ENCODE measurements at places on chromosomes 4 and X.
A peak's percentile ranks its signal among the peaks of the same experiment; 100 is the strongest.

GRCh38 chr4:184347251-184348239 is 126.8 kb downstream of the IRF2 start:
- DNase-seq = peak; percentile 78

GRCh38 chr4:613126-613525 is 12.2 kb upstream of the PDE6B start:
- no peak for DNase-seq

DNA sequence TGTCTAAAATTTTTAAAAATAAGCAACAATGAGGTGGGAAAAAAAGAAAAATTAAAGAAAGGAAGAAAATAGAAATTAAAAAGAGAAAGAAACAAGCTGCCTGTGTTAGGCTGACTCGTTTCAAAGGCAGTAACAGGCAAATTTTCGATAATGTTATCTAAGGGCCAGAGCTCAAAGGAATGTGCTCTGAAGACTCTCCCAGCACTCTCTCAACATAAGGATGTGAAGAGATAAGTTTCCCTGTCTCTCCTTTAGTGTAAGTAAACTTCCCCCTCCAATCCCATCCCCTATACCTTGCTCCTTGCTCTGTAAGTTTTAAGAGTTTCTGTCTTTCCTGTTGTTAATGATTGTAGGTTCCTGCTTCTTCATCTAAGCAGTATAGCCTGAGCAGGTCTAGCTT is 172.8 kb downstream of the TEX13C start:
- DNase-seq = no peak

DNA sequence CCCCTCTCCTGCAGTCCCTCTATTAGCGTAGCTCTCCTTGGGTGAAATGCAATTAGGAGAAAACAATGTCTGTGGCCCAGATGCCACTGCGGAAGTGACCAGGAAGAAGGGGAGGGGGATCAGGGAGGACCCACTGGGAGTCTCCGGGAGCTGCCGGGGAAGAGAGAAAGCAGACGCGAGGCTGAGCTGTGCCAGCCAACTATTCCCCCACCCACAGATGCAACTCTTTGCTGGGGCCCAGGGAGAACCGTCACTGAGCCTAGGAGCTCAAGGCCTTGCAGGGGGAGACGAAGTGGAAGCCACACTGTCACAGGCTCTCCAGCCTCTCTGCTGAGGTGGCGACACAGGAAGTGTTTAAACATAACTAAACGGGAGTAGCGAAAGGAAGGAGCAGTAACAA is 149.2 kb downstream of the BCOR start:
- peak; percentile 69 for DNase-seq

- DNase-seq = no peak
Measured at GRCh38 chr4:28354880-28355656, 1494.4 kb downstream of the STIM2 start.

GRCh38 chrX:134369576-134369975 is 90.4 kb upstream of the HPRT1 start:
- DNase-seq = no peak

- peak; percentile 94 for DNase-seq
Measured at GRCh38 chrX:116317409-116317808, 119.0 kb upstream of the SLC6A14 start.

- DNase-seq = no peak
Measured at GRCh38 chr4:41969671-41970070, 11.9 kb upstream of the DCAF4L1 start.

- DNase-seq = peak; percentile 68
Measured at GRCh38 chrX:39477762-39478120, 620.0 kb downstream of the BCOR start.

DNA sequence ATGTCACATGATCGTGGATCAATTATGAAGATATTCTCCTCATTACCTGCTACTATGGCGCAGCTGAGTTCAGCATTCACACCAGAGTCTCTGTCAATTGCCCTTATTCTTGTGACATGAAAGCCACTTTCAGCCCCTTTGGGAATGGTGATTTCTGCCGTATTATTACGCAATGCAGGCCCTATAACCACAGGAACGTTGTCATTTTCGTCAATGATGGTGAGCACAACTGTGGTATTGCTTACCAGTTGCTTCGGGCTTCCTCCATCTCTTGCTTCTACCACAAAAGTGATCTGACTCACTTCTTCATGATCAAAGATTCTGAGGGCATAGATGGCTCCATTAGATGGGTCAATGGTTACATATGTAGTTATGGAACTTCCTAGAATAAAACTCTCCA is 2.1 kb downstream of the PCDH18 start:
- DNase-seq = no peak

GRCh38 chr4:120053911-120054310 is 12.7 kb downstream of the MAD2L1 start:
- no peak for DNase-seq

DNA sequence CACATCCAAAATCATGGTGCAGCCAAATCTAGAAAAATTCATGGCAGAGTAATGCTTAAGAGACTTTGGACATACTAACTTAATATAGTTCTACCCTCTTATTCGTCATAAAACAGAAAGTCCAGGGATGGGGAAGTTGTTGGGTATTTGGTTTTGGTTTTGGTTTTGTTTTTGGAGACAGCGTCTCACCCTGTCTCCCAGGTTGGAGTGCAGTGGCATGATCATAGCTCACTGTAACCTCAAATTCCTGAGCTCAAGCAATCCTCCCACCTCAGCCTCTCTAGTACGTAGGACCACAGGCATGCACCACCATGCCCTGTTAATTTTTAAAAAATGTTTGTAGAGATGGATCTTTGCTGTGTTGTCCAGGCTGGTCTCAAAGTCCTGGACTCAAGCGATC is 271.8 kb upstream of the TENM3 start:
- no peak for DNase-seq

DNA sequence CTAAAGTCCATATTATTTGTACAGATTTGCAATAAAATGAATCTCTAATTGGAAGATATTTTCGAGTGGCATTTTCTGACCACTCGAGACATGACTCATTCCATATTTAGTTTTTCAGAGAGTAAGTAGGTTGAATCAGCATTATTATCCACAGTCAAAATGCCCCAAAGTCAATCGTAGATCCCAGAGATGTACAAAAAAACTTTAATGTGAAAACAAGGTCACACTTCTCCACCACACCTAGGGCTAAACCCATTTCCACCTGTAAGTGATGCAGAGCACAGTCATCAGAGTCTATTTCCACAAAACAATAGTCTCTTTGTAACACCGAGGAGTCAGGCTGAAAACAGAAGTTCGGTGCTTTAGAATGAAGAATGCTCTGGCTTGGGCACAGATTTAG is 117.1 kb upstream of the TENM3 start:
- DNase-seq = no peak

- no peak for DNase-seq
Measured at GRCh38 chr4:113616443-113616842, 145.1 kb downstream of the CAMK2D start.

- DNase-seq = no peak
Measured at GRCh38 chr4:168724243-168724642, 227.4 kb downstream of the PALLD start.

GRCh38 chr4:2830632-2831610 is 12.7 kb upstream of the ADD1 start:
- DNase-seq = peak; percentile 44
